ENCODE measurements at places on chromosomes 16 and 17.

- no peak for DNase-seq
Observed at GRCh38 chr16:81553814-81554675, 109.4 kb downstream of the CMIP start.

GRCh38 chr17:40796846-40797245 lies 2.9 kb downstream of the KRT28 start:
- no peak for DNase-seq

- DNase-seq, result no peak
Observed at GRCh38 chr17:78147315-78147998, 1.3 kb downstream of the C17orf99 start.

GRCh38 chr17:81312624-81313325 lies 17.7 kb upstream of the SLC38A10 start:
- DNase-seq, result no peak

DNA sequence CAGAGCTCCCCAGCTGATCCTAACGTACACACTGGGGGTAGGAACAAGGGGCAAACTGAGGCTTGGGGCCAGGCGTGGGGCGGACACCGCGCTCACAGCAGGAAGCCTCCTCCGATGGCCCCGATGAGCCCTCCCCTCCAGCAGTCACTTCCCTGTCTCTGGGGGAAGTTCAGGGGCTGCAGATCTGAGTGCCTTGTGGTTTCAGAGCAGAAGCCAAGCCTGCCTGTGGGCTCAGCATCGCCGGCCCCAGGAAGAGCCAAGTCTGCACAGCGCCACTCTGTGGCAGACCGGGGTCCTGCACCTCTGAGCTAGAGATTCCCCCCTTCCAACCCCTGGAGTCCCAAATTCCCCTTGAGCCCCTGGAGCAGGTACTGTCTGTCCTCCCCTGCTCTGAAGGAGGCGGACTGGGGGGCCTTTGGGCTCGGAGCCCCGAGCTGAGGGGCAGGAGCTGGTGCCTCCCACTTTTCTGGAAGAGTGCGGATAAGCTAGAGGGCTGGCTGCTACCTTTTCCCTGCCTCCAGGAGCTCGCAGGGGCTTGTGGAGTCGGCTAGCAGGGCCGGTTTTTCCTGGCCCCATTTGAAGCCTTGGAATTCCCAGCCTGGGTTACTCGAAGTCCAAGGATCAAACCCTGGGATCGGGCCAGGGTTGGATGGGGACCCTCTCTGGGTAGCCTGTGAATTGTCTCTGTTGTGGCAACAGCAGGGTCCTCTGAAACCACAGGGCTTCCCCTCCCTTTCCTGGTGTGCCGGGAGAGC lies 2.9 kb downstream of the GSE1 start:
- peak; percentile 56 for DNase-seq

DNA sequence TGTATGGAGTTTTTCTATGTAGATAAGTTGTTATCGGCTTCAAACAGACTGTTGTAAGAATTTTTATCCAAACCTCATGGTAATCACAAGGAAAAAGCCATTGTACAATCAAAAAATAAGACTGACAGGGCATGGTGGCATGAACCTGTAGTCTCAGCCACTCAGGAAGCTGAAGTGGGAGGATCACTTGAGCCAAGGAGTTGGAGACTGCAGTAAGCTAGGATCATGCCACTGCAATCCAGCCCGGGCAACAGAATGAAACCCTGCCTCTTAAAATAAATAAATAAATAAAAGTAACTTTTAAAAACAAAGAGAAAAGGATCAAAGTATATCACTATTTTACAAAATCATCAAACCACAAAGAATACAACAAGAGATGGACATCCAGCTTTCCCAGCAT lies 14.4 kb downstream of the OR1A1 start:
- DNase-seq, result no peak

- no peak for DNase-seq
Observed at GRCh38 chr17:50604513-50604912, 30.2 kb upstream of the ABCC3 start.
